Stomach (tissue), 19 donors: ENCODE measurements at places on chromosomes 16 and 17. TPM values are rescaled to one million over a fixed set of nuclear protein-coding genes. Genes with fewer than 3 reads are reported as not detected.

ZFP90 gene
- 15.8 TPM for total RNA-seq

YBX2 gene
- total RNA-seq = 0.43 TPM

CYBA gene
- 208 TPM for total RNA-seq

PCGF2 gene
- 23.3 TPM for total RNA-seq

ARHGAP44 gene
- total RNA-seq = 4.7 TPM

GPR139 gene
- not detected for total RNA-seq

CCL2 gene
- total RNA-seq = 8.0 TPM

DNA sequence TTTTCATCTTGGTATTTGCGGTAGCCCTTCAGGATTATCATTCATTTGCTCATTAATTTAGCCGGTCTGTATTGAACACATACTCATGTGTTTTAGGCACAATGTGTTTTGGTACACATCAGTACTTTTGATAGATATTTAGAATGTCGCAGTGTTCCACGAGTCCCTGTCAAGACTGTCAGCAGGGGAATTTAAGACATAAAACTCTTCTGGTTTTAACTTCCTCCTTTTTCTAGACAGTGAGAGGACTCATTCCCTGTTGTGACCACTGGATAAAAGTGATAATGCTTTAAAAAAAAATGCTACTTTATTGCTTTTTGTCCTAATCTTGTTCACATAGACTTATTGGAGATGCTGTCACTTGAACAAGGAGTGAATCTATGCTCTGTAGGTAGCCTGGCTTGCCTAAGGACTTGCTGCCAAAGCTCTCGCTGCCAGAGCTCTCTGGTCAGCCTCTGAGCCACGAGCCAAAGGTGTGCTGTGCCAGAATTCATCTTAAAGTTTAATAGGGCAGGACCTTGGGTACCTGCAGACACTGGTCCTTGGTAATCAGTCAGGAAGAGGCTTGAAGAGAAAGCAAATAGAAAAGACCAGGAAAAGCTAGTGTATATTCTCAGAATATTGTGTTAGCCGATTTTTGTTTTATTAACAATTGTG lies 5.4 kb downstream of the DCAF7 start:
- DNase-seq = no peak

DNA sequence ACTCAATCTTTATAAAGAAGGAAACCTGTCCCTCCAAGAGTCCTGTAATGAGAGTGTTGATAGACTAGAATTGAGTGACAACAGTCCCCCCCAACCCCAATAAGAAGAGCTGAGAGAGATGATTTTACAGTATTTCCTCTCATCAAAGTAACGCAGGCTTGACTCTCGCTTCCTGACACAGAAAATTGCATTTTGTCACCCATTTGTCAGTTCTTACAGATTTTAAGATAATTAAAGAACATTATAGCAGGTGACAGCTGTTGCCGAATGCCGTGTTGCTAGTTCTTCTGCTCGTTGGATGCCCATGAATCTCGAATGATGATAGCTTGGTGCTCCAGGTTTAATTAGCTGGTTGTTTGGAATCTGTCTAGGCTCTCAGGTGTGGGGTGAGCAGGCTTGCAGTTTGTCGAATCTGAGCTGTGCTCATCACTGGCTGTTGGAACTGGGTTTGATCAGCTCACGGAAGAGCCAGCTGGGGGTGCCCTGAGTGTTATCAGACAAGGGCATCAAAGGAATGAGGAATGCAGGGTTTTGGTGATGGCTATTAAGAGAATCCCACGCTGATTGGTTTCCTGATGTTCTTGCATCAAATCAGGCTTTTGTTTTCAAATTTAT lies 84.8 kb upstream of the CPHXL start:
- DNase-seq = no peak

- DNase-seq = no peak
These were observed 21.1 kb upstream of the YPEL2 start for GRCh38 chr17:59310263-59310920.

DNA sequence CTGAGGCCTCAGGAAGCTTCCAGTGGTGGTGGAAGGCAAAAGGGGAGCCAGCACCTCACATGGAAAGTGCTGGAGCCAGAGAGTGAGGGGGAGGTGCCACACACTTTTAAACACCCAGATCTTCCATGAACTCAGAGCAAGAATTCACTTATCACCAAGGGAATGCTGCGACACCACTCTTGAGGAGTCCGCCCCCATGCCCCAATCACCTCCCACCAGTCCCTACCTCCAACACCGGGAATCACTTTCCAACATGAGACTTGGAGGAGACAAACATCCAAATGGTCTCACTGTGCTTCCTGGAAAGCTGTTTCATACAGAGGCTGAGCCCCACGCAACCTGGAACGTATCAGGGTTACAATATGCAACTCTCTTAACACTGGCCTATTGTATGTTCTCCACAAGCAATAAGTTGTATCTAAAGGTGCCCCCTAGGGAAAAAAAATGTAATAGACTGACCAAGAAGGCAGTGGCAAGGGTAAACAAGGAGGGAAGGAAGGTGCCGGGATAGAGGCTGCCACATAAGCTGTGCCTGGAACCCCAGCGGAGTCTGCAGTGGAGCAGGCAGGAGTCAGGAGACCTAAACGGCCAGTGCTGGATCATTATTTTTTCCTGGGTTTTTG lies 106.7 kb upstream of the FOXF1 start:
- no peak for DNase-seq

DNA sequence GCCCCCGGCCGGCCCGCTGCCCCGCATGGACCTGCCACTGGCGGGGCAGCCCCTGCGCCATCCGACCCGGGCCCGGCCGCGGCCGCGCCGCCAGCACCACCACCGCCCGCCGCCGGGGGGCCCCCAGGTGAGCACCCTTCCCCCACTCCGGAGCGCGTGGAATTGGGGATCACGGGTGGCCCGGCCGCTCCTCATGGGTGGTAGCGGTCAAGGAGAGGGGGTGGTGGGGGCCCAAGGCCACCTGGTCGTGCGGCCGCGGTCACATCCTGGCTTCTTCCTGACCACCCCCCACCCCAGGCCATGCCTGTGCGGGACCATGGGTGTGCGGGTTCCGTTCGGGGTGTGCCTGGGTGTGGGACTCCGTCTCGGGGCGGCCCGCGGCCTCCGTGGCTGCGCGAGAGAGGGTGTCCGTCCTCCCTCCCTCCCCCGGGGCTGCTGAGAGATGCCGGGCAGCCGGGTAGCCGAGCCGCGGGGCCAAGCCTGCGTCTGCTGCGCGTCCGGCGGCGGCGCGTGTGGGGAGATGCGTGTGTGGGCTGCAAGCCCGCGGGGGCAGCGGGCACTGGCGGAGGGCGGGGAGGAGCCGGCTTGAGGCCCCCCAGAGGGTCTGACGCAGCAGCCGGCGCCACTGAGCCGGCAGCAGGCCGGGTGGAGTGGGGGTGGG lies 6.8 kb downstream of the ACD start:
- DNase-seq = peak; percentile 63

GRCh38 chr16:89039756-89040155 lies 53.9 kb upstream of the ACSF3 start:
- DNase-seq = no peak

- DNase-seq = no peak
These were observed 222.4 kb upstream of the AXIN2 start for GRCh38 chr17:65783845-65784334.

- DNase-seq = no peak
These were observed 6.6 kb downstream of the SPAG5 start for GRCh38 chr17:28592260-28592659.

- no peak for DNase-seq
These were observed 6.5 kb downstream of the ITGA2B start for GRCh38 chr17:44382917-44383316.

DNA sequence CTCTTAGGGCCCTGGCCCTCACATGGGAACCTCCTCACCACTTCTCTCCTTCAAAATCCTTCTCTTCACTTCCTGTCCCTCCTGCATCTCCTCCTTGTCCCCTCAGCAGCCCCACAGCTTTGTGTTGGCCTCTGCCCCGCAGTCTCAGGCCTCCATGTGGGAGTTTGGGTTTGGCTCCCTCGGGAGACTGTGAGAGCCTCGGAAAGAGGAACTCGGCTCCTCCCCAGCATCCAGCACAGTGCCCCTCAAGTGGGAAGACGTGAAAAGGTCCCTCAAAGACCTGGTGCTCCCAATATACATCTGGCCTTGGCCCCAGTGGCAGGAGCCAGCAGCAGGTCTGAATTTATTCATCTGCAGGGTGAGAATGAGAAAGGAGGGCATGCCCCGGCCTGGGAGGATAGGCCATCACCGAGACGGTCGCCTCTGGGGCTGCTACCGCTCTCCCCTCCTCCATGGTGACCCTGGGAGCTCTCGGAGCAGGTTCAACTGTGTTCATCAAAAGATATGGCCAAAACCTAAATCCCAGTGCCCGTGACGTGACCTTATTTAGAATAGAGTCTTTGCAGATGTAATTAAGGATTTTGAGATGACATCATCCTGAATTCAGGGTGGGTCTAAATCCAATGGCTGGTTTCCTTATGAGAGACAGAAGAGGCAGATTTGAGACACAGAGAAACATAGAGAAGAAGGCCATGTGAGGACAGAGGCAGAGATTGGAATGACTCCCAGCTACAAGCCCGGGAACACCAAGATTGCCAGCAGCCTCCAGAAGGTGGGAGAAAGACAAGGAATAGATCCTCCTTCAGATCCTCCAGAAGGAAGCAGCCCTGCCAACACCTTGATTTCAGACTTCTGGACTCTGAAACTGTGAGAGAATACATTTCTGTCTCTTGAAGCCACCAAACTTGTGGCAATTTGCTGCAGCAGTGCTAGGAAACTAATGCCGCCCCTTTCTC lies 135.1 kb downstream of the MRM1 start:
- no peak for DNase-seq

- peak; percentile 84 for DNase-seq
These were observed 50.0 kb upstream of the STH start for GRCh38 chr17:45948881-45949624.

DNA sequence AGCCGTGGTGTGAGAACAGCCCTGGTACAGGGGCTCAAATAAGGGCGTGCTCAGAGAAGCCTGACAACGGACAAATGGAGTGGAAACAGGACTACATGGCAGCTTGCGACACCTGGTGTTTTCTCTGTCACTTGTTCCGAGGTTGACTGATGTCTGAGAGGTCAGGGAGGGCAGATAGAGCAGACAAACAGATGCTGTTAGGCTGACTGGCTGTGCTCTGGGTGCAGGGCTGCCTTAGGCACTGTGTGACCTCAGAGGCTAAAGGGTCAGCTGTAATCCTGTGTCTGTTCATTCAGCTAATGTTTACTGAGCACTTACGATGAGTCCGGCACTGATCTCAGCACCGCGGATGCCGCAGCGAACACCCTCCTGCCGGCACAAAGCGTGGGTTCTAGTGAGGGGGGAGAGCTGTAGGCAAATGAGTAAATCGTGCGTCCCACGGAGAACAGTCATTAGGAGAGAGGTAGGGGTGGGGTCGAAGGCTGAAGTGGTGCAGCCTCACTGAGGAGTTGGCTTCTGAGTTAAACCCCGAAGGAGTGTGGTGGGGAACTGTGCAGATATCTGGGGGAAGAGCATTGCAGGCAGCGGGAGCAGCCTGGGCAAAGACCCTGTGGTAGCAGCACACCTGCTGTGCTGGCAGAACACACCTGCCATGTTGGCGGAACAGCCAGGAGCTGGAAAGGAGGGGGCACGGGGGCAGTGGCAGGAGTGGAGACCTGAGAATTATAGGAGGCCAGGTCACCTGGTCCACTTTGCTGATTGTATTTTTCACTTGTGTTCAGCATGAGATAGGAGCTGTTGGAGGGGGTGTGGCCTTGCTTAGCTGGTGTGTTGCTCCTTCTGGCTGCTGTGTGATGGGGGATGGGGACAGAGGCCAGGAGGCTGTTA lies 35.0 kb downstream of the GPT2 start:
- peak; percentile 79 for DNase-seq

GRCh38 chr16:48526058-48526957 lies 83.7 kb downstream of the N4BP1 start:
- peak; percentile 57 for DNase-seq

DNA sequence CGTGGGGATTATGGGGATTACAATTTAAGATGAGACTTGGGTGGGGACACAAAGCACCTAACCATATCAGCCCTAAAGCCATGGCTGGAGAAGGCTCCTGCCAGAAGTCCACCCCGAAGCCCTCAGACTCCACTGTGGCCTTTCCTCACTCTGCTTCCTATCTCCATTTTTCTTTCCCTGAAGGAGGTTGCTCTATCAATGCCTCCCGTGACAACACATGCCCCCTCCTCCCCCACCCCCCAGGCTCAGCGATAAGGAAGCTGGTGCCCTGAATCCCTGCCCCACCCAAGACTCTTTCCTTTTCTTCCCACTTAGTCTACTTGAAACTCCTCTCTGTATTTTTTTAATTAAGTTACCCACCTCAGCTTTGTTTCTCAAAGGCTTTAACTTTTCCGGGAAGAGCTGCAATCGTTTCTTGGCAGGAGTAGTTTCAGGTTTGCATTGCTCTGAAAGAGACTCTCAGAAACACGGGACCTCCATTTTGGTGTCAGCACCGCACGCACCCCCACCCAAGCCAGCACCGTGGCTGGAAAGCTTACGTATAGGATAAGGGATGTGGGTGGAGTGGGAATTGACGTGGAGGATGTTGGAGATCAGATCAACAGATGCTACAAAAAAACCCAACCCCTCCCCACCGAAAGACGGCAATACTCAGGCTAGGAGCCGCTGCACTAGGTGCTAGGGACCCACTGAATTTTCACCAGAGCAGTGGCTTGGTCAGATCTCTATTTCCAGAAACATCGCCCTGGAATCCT lies 15.2 kb upstream of the CA4 start:
- DNase-seq = peak; percentile 19

DNA sequence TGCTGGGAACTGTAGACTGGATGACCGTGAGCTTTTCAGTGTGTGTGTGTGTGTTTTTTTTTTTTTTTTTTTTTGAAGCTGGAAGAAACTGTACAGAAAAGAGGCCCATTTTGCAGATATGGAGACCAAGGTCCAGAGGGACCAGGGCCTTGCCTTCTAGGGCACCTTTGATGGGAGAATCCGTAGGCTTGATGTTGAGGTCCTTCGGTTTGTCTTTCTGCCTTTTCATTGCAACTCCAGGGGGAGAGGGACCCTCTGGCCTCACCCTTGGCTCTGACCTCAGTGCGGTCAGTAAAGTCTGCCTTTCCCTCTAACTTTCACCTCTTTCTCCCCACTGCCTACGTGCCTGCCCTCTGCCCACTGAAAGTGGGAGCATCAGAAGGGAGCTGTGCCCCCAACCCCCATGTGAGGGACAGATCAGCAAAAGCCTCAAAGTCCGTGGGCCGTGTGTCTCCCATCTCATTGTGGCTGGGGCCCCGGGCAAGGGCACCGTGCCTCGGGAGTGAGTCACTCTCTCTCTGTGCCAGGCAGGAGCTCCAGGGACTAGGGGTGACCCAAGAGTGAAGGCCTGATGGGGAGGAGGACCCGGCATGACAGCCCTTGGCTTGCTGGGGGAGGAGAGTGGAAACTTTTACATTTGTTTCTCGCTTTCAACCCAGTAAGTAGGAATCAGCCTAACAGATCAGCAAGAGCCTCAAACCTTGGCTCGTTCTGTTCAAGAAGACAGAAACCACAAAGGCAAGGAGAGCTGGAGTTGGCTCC lies 123.6 kb downstream of the CMIP start:
- DNase-seq = peak; percentile 58

GRCh38 chr16:11138022-11138768 lies 117.8 kb downstream of the SOCS1 start:
- DNase-seq = no peak

DNA sequence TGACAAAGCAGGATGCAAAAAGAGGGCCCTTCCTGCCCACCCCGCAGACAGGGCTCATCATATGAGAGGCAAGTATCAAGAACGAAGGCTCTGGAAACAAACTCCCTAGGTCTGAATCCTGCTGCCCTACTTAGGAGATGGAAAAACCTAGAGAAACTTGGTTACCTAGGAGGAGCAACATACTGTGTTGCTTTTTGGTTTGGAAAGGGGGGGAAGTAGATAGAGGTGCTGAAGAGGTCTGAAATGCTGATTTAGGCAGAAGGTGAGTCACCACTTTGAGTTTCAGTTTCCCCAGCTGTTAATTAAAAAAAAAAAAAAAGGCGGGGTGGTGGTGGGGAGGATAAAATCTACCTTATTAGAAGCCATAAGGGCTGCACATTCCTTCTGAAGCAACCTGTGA lies 1.5 kb downstream of the N4BP1 start:
- DNase-seq = peak; percentile 59
